Keratinocyte (primary cell): ENCODE measurements at places on chromosomes 4 and X. TPM values are rescaled to one million over a fixed set of nuclear protein-coding genes. Genes with fewer than 3 reads are reported as not detected.

DNA sequence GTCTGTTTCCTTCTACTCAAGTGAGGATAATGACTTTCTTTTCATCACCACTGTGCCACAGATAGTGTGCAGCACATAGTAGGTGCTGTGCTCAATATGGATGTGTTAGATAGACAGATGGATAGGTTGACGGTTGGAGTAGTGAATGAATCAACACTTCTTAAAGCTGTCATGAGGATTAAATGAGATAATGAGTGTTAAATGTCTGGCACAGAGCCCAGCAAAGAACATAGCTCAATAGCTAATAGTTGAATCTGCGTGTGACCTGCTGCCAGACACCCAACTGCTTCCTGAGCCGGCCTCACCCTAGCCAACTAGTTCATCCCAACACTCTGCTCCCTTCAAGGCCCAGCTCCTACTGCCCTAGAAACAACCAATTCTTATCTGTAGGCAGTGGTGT lies 67.7 kb upstream of the PJA1 start:
- no peak for DNase-seq

GSX2 gene
- not detected in 3 replicates for polyA plus RNA-seq

GRCh38 chr4:112509243-112510141 lies 6.5 kb downstream of the NEUROG2 start:
- DNase-seq: no peak

DNA sequence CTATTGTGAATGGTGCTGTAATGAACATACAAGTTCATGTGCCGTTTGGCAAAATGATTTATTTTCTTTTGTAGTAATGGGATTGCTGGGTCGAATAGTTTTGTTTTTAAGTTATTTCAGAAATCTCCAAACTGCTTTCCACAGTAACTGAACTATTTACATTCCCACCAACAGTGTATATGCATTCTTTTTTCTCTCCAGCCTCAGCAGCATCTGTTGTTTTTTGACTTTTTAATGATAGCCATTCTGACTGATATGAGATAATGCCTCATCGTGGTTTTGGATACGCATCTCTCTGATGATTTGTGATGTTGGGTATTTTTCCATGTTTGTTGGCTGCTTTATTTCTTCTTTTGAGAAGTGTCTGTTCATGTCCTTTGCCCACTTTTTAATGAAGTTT lies 246.3 kb upstream of the ADGRL3 start:
- no peak for DNase-seq

SPANXN3 gene
- polyA plus RNA-seq: not detected in 3 replicates

- no peak for DNase-seq
These were observed 98.9 kb upstream of the NAP1L5 start for GRCh38 chr4:88796545-88796944.
